ENCODE measurements at places on chromosomes 11 and 22. TPM values are rescaled to one million over a fixed set of nuclear protein-coding genes. Genes with fewer than 3 reads are reported as not detected.

DNA sequence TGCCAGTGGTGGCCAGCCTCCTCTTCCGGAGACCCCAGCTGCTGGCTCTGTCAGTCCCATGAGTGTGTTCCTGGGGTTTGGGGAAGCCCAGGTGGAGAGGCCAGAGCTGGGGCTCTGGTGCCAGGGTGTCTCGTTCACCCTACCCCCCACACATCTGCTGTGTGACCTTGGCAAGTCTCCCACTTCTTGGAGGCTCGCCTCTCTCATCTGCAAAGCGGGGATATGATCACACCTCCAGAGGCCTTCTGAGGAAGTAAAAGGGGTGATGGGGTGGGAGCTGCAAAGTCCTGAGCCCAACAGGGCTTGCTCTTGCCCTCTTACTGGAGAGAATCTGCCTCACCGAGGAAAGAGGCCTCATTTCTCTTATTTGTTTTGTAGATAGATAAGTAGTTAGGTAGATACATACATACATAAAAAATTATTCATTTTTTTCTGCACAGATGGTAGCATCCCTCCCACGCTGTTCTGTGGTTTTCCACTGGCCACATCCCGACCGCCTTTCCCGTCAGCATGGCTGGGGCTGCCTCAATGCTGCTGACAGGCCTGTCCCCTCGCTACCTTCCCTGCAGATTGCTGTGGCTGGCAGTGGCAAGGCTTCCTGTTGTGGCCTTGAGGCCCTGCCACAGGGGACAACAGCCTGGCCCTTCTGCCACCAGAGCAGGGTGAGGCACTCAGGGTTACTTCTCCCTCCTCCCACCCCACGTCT lies 23.9 kb downstream of the MYO7A start:
- DNase-seq = no peak

Gene RIMBP3B
- 0.10 TPM for polyA plus RNA-seq

DNA sequence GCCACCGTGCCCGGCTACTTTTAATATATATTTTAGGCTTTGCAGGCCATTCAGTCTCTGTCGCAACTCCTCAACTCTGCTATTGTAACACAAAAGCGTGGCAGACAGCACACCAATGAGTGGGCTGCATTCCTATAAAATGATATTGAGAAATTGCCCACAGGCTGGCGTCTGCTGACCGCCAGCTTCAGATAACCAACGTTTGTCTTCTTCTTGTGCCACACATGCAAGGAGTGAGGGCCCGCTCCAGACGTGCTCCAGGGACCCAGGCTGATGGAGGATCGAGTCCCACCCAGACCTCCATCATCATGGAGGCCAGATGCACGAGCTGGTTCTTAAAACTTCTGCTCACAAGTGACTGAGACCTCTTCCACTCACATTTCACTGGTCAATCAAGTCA lies 35.4 kb upstream of the LINC01488 start:
- no peak for DNase-seq

DNA sequence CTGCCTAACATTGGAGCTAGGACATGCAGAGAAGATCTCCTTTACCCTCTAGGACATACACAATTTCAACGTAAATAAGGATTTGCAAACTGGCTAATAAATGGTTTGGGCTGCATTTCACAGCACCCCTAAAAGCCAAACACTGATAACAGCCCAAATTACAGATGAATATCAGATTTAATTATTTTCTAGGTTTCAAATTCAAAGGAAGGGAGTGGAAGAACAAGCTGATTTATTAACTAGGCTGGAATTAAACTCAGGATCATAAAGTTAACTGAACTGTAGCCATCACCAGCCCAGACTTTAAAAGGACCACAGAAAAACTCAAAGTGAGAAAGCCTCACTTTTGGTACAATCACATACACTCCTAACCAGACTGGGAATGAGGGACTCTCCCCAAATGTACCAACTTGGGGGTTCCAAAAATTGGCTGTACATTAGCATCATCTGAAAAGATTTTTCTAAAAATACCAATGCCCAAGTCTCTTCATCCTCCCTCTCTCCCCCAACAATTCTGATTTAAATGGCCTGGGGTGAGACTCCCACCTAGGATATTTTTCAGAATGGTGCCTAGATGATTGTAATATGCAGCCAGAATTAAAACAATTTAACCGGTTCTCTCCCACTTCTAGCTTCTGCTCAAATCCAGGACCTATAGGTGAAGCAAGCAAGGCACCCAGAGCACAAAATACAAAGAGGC lies 43.5 kb downstream of the SYTL2 start:
- no peak for DNase-seq

Gene C11orf16
- not detected for polyA plus RNA-seq

DNA sequence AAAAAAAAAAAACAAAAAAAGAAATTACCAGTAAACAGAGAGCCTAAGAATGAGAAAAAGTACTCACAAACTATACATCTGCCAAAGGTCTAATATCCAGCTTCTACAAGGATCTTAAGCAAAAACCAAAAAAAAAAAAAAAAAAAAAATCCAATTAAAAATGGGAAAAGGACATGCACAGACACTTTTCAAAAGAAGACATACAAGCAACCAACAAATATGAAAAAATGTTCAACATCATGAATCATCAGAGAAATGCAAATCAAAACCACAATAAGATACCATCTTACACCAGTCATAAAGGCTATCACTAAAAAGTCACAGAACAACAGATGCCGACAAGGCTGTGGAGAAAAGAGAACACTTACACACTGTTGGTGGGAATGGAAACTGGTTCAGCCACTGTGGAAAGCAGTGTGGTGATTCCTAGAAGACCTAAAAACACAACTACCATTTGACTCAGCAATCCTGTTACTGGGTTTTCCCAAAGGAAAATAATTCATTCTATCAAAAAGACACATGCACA lies 18.3 kb downstream of the MS4A6A start:
- DNase-seq = no peak

- peak; percentile 87 for DNase-seq
Measured at GRCh38 chr22:42437488-42438292, 5.5 kb upstream of the NFAM1 start.

DNA sequence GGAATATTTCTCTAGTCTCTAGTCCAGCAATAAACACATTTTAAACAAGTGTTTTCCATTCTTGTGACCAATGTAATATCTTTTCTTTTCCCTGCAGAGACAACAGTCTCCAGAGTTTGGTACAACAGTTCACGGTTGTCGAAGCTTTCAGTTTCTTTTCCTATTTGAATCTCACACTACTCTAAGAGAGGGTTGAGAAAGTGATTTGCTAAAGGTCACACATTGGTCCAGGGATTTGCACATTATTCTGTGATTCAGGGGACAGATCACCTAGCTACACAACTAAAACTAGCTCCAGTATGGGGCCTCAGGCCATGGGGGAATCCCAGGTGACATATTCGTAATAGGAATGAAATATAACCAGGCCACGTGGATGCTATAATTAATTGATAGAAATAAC lies 132.5 kb downstream of the HIPK3 start:
- no peak for DNase-seq

Gene OR8B4
- polyA plus RNA-seq = not detected

DNA sequence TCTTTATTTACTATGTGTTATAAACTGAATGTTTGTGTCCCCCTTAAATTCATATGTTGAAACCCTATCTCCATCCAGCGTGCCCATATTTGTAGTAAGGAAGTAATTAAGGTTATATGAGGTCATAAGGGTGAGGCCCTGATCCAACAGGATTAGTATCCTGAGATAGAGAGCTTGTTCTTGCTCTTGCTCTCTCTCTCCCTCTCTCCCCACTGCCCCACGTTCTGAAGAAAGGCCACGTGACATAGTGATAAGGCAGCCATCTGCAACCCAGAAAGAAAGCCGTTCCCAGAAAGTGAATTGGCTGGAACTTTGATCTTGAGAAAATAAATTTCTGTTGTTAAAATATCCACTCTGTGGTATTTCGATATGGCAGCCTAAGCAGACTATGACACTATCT lies 212.5 kb downstream of the SWAP70 start:
- no peak for DNase-seq
